ENCODE measurements at places on chromosomes 12 and 14.
A peak's percentile ranks its signal among the peaks of the same experiment; 100 is the strongest.

DNA sequence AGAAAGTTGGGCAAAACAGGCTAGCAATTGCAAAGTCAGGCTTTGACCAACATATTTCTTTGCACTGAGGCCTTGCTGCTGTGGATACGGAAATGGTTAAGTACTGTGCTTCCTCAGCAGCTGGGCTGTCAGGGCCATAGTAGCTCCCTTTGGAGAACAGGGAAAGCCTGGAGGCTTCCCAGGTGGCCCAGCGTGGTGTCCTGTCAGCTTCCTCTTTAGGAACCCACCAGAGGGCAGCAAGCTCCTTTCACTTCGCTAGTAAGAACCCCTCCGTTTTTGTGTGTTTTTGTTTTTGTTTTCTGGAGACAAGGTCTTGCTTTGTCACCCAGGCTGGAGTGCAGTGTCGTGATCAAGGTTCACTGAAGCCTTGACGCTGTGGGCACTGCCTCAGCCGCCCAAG, 1.7 kb upstream of the CFAP251 start:
- DNase-seq = peak; percentile 5

GRCh38 chr14:85858634-85859033, 328.7 kb downstream of the FLRT2 start:
- DNase-seq = no peak

DNA sequence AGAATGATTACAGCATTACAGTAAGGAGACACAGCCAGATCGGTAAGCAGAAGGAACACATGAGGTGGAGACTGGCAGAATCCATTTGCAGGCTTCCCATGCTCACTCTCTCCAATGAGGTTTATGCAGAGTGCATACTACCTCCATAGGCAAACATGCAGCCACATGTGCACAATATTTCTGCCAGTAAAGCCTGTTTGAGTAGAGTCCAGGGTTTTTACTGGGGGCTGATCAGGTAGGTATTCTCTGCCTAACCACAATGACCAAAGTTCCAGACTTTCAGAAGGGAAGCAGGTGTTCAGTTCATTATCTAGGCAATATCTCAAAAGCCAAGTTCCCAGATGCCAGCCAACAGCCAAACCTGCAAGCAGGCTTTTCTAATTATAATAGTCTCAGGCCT, 31.1 kb downstream of the INTS13 start:
- no peak for DNase-seq

- no peak for DNase-seq
Measured at GRCh38 chr12:71439362-71439612, 311 bp upstream of the LGR5 start.

Measured in inflammatory macrophage (primary cell).